Neural crest cell (in vitro differentiated cells): ENCODE measurements at places on chromosomes 12 and 14.

DNA sequence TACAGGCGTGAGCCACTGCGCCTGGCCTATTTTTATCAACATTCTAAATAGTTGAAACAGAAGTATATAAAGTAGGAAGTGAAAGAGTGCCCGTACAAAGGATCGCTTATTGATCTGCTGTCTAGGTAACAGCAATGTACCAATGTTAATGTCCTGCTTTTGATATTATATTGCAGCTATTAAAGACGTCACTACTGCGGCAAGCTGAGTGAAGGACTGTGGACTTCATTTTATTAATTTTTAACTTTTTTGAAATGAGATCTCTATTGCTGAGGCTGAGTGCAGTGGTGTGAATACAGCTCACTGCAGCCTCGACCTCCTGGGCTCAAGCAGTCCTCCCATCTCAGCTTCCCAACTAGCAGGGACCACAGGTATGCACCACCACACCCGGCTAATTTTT is 10.8 kb downstream of the PTGR2 start:
- DNase-seq, result no peak

GRCh38 chr14:68246074-68246785 is 426.7 kb downstream of the RAD51B start:
- DNase-seq, result no peak

GRCh38 chr14:49297102-49297501 is 289.1 kb downstream of the RPS29 start:
- no peak for DNase-seq

DNA sequence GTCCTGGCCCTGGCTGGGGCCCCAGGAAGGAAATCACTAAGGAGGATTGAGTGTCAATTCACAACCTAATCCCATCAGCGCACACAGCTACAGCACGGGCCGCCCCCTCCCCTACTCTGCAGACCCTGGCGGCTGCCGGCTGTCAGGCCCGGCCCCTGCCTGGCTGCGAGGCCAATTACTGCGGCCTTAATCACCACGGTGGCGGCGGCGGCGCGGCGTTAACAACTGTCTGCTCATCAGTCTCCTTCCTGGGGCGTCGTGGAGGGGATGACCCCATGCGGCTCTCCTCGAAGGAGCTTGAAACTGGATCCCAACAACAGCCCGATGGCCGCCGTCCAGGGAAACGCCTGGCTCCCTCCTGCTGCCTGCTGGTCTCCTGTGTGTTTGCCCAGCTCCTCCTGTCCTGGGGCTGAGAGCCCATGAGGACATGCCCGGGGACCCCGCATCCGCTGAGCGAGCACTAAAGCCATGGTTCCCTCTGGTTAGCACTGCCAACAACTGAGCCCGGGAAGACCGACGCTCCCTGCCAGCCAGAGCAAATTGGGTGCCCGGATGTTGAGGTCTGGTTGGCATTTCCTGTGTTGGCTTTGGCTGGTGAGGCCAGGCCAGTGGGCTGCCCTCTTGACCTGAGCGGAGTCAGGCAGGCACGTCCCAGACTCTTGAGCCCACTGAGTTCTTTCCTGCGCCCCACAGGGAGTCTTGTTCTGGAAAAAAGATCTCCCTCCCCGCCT is 21.8 kb upstream of the EIF2B2 start:
- DNase-seq, result no peak

DNA sequence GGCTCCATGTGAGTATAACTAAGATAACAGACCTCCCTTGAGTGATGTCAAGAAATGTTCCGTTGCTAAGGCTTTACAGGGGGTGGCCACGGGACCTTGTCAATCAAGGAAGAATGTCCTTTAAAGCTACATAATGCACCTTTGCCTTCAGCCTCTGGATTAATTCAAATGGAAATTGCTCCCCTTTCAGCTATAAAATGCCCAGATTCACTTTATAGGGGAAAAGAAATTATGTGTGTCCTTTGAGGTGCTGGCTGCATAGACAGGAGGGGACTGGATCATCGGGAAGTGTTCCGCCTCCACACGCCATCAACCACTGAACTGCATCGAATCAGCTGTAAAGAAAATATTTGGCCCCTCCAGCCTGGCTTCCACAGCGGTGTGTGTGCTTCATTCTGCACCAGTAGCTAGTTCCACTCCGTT is 415.4 kb downstream of the DPF3 start:
- DNase-seq, result no peak

- DNase-seq, result no peak
Observed at GRCh38 chr12:94969424-94969823, 34.1 kb downstream of the NDUFA12 start.

DNA sequence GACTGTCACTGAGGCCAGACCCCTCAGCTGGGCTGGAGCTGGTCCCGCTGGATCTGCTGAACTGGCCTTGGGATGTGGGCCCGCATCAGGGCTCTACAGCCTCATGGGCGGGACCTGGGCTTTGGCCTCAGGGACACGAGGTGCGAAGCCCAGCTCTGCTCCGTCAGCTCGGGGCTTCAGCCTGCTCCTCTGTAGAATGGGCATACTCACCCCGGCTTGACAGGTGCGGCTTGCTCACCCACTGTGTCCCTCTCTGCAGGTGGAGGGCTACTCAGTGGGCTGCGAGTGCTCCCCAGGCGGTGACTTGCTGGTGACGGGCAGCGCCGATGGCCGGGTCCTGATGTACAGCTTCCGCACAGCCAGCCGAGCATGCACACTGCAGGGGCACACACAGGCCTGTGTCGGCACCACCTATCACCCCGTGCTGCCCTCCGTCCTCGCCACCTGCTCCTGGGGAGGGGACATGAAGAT is 57.6 kb downstream of the BEGAIN start:
- DNase-seq, result no peak

GRCh38 chr12:62848418-62848817 is 86.5 kb downstream of the PPM1H start:
- DNase-seq, result no peak

- no peak for DNase-seq
Observed at GRCh38 chr14:65433157-65433556, 20.6 kb downstream of the FUT8 start.

GRCh38 chr12:25587346-25587745 is 34.3 kb upstream of the LMNTD1 start:
- no peak for DNase-seq

GRCh38 chr12:45215419-45216229 is at the start of gene ANO6:
Gene ANO6 (plus strand): TSS chr12:45216095. CDS start chr12:45216322, 227 bp downstream.
- DNase-seq, result peak; percentile 79

DNA sequence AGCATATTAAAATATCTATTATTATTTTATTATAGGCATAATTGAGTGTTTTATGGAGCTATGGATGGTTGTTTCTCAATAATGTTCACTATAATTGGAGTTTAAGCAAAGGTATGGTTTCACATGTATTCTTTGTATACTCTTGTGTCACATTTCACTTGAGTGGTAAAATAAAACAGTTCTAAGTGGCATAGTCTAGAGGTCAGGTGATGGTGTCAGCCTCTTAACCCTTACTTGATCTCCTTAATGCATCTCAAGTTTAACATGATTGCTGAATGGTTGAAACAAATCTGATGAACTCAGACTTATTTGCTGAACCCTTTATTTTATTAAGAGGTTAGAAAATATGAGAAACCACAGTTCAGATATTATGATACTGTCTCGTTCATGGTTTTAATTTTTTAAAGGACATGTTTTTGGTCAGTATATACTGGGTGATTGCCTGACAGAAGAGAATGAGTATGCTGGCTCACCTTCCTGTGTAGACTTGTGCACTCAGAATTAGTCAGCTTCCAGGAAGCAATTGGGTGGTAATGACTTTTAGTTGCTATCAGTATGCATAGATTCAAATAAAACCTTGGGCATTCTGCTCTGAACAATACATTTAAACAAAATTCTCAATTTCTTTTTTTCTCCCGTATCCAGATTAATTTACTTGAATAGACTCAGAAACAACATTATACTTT is 464.6 kb downstream of the PCNX1 start:
- no peak for DNase-seq

- no peak for DNase-seq
Observed at GRCh38 chr14:99199846-99200653, 71.9 kb downstream of the BCL11B start.

DNA sequence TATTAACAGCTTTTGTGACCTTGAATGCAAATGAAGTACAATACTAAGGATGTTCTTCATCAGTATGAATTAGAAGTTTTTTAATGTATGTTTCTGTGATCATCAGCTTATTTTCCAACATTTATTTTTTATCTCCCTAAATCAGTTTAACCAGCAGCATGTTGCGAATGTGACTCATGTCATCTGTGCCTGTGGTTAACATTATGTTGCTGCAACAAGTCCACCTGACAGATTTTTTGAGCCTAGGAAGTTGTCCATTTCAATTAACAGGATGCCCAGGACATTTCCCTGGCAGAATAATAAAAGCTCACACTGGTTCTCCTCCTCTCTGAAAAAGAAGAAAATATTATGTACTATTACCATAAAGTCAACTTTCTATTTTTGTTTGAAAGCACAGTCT is 155.5 kb downstream of the SYT1 start:
- no peak for DNase-seq

- no peak for DNase-seq
Observed at GRCh38 chr14:63926641-63927040, 73.8 kb downstream of the SYNE2 start.
